CD4-positive, alpha-beta T cell treated with Interleukin-10 for 1 hour (primary cell): ENCODE measurements at places on chromosomes 16 and 17.

- DNase-seq, result no peak
These were observed 348.7 kb downstream of the CDH11 start for GRCh38 chr16:64773184-64773583.

GRCh38 chr16:78503602-78504001 is 404.1 kb downstream of the WWOX start:
- peak; percentile 67 for DNase-seq

- DNase-seq, result no peak
These were observed 151.2 kb downstream of the MSI2 start for GRCh38 chr17:57407287-57408070.

DNA sequence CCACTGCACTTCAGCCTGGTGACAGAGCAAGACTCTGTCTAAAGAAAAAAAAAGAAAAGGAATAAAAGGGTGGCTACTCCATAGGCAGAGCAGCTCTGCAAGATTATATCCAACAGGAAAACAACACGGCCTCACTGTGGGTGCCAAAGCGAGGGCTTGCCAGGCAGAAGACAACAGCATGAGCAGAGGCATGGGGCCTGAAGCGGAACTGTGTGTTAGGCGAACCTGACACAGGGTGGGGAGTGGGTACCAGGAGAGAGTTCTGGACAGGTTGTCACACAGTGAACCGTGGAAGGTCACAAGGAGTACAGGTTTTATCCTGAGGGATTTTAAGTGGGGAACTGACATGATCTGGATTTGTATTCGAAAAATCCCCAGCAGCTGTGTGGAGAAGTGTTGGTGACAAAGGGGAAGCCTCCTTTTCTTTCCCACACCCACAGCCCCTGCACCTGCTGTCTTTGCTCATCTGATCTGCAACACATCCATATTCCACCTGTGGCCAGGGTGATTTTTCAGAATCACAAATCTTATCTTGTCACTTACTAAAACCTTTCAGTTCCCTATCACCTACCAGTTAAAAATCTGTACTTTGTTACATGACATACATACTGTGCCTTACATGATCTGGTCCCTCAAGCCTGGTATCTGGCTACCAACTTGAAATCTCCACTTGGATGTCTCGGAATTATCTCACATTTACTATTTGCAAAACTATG is 23.2 kb upstream of the ARHGAP17 start:
- no peak for DNase-seq
